ENCODE measurements at places on chromosomes 6 and 20.
A peak's percentile ranks its signal among the peaks of the same experiment; 100 is the strongest.

DNA sequence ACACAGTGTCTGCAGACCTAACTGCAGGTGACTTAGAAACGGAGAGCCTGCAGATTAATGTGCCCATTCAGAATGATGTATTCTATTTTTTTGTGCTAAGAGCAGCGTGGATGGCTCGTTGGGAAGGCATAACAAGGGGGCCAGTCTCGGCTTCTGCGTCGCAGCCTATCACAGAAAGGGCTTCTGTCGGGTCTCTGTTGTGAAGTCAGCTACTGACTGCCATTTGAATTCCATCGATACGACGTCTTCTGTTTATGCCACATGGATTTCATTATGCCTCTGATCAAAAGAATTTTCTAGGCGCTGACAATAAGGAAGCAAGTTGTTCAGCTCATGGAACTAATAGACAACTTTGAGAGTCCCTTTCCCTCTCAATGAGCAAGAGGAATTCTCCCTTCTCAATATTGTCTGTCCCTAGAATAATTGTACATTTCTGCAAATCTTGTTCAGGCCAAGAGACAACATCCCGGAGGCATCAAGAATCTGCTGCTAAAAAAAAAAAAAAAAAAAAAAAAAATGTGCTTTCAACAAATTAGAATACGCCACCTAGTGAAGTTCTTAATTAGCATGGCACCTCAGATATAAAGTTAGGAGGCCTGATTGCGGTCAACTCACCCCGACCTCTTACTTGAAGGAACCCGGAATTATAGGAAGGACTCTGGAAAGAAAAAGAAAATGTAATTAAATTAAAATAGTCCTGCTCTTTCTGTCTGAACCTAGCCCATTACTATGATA is 223.9 kb downstream of the TSHZ2 start:
- DNase-seq = no peak

GRCh38 chr20:62445553-62446340 is 18.4 kb upstream of the RBBP8NL start:
- DNase-seq = no peak

- DNase-seq = peak; percentile 79
These were observed at the start of gene KCNG1 for GRCh38 chr20:51022803-51023616. KCNG1 (minus strand) TSS chr20:51023107; CDS start chr20:51010338, 12,769 bp downstream.

GRCh38 chr20:2698912-2699311 is 6.3 kb downstream of the EBF4 start:
- no peak for DNase-seq

DNA sequence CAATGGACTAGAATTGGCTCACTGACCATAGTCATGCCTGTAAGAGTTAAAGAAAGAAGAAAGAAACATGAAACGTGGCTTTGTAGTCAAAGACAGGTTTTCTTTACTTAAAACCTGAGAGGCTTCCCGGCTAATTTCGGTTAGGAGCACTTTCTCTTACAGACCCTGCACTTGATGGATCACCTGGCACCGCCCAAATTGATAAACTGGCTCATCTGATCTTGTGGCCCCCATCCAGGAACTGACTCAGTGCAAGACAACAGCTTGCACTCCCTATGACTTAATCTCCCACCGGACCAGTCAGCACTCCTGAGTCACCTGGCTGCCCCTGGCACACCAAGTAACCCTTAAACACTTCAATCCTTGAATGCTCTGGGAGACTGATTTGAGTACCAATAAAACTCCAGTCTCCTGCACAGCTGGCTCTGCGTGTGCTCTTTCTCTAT is 12.3 kb downstream of the TMEM14B start:
- DNase-seq = no peak

- DNase-seq = no peak
These were observed 215.8 kb upstream of the CITED2 start for GRCh38 chr6:139590206-139590605.

- no peak for DNase-seq
These were observed 242.2 kb downstream of the NRN1 start for GRCh38 chr6:5764401-5764955.

- DNase-seq = peak; percentile 46
These were observed 18.6 kb upstream of the TREM2 start for GRCh38 chr6:41181566-41181965.

DNA sequence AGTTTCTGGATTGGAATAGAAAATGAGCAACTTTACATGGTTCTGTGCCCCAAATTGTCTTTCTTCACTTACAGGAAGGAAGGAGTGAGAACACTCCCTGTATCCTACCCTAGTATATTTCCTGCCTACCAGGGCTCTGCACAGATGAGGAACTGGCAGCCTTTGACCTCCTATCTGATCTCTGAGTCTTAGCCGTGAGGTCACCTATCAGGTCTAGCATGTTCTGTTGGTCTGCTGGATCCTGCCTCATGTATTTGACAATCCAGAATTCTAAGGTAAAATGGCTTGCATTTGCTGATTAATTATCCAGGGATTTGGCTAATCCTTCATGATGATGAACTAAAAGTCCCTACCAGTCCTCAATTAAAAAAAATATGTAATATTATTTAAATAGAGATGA is 35.0 kb upstream of the TRAM2 start:
- DNase-seq = no peak

DNA sequence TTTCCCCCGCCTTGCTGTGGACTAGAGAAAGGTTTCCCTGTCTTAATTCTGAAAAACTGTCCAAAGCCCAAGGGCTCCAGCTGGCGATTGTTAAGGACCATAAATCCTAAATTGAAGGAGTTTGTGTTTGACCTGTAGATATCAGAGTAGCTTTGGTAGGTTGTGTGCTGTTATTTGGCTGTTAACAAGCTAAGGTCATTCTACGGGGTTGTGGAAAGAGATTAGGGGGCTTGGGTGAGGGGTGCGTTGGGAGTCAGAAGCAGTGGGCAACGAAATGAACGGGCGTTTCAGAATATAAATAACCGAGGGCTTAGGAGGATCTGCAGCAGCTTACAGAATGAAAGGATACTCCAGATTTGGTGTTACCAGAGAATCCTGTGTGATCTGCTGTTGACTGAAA is 32.6 kb upstream of the BTN3A2 start:
- DNase-seq = no peak

DNA sequence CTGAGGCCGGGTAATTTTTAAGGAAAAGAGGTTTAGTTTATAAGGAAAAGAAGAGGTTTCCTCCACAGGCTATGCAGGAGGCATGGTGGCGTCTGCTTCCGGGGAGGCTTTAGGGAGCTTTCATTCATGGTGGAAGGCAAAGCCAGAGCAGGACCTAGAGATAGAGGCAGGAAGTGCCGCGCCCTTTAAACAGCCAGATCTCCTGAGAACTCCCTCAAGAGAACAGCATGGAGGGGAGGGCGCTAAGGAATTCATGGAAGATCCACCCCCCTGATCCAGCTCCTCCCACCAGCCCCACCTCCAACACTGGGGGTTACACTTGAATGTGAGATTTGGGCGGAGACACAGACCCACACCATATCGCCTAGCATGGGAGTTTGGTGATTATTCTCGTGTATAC is 13.9 kb upstream of the DACT2 start:
- no peak for DNase-seq

- DNase-seq = no peak
These were observed 3.4 kb upstream of the PTK6 start for GRCh38 chr20:63540417-63541186.

DNA sequence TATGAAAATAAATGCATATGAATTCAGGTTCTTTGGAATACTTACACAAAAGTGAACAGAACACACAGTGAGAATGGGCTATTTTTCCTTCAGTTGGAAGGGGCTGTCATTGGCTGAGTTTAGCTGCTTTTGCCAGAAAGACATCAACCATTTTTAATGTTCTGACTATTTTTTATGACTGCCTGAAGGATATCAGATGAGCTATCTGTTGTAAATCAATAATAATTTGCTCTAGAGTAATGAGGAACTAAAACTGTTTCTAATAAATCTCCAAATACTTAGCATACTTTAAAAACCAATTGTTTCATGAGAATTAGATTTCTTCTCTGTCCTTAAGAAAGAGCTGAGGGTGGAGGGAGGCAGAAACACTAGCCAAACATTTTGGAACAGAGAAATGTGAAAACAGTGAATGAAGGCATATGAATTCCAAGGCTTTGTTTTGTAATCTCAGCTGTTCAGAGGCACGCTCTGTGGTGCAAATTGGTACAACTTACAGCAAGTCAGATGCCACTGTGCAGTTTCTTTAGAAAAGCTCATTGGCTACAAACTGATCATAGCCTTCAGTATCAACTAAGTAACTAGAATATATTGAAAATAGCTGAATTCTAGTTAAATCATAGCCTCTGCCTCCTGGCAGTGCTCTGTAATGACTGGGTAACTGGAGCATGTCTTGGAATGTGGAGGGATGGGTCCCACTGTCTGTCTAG is 228.9 kb upstream of the JAG1 start:
- no peak for DNase-seq

DNA sequence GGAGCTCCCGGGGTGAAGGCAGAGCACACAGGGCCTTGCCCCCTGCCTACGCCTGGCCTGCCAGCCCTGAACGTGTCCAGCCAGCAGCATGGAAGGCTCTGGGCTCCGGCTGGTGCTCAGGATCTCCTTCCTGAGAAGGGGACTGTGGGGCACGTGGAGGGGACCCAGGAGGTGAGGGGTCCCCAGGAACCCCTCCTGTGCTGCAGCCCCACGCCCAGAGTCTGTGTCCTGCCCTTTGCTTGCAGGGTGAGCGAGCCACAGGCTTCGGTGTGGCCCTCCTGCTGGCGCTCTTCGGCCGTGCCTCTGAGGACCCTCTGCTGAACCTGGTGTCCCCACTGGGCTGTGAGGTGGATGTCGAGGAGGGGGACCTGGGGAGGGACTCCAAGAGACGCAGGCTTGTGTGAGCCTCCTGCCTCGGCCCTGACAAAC is 22.3 kb downstream of the NPEPL1 start:
- no peak for DNase-seq

- DNase-seq = no peak
These were observed 116.6 kb downstream of the PTPRK start for GRCh38 chr6:128403618-128404444.

DNA sequence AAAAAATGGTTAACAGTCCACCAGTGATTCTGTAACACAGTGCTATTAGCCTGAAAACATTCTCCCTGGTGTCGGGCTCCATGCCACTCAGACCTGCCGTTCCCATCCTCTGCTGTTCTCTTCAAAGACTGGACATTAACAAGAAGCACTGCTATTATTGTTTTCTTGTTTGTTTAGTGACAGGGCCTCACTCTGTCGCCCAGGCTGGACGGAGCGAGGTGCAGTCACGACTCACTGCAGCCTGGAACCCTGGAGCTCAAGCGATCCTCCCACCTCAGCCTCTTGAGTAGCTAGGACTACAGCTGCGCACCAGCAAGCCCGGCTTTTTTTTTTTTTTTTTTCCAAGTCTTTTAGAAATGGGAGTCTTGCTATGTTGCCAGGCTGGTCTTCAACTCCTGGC is 9.6 kb downstream of the RMND1 start:
- no peak for DNase-seq

DNA sequence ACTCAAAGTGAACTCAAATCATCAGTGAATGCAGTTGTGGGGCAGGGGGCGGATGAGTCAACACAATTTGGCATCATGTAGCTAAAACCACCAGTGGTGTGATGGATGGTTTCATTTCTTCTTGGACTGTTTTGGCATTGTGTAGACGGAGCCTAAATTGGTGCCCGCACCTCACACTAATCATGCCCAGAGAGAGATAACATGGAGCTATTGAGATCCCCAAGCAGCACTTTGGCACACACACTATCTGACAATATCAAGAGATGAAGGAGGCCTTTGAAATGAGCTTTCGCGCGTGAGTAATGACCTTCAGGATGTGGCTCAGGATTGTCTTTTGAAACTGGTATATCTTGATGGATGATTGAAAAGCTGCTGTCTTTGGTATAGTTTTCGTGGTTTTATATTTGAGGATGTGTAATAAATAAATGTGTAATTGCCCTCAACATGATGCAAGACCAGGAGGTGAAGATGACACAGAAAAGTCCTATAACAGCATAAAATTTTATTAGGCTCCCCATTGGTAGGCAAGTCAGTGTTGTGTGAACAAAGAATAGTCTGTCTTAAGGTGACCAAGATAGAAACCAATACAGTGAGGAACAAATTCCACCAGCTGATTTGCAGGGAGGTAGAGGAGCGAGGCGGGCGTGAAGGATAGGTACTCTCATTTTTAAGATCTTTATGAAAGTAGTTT is 174.2 kb downstream of the TSHZ2 start:
- peak; percentile 69 for DNase-seq

DNA sequence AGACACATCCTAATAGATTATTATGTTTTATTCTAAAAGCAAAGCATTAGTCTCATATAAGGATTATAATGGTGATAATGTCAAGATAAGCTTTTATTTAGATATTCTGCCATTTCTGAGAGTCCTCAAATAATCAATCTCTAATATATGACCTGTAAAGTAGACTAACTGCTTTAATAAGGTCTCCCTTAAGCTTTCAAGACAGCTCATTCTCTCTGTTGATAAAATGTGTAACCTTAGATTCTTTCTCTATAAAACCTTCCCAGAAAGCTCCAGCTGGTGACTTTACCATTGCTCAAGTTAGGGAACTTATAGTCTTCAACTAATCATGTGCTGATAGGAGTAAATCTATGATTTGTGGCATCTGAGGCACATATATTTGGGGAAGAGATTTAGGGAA is 457.8 kb downstream of the MEI4 start:
- DNase-seq = no peak

GRCh38 chr20:46539113-46539512 is 11.3 kb downstream of the OCSTAMP start:
- DNase-seq = no peak

Data from SK-MEL-5 (cell line).